ENCODE measurements at places on chromosomes 3 and 15.

GRCh38 chr3:177144922-177145321, 52.4 kb downstream of the TBL1XR1 start:
- DNase-seq = peak; percentile 71

GRCh38 chr3:17539436-17539835, 203.0 kb downstream of the TBC1D5 start:
- DNase-seq = no peak

GRCh38 chr3:51434746-51435327, 43.8 kb downstream of the RBM15B start:
- peak; percentile 65 for DNase-seq

DNA sequence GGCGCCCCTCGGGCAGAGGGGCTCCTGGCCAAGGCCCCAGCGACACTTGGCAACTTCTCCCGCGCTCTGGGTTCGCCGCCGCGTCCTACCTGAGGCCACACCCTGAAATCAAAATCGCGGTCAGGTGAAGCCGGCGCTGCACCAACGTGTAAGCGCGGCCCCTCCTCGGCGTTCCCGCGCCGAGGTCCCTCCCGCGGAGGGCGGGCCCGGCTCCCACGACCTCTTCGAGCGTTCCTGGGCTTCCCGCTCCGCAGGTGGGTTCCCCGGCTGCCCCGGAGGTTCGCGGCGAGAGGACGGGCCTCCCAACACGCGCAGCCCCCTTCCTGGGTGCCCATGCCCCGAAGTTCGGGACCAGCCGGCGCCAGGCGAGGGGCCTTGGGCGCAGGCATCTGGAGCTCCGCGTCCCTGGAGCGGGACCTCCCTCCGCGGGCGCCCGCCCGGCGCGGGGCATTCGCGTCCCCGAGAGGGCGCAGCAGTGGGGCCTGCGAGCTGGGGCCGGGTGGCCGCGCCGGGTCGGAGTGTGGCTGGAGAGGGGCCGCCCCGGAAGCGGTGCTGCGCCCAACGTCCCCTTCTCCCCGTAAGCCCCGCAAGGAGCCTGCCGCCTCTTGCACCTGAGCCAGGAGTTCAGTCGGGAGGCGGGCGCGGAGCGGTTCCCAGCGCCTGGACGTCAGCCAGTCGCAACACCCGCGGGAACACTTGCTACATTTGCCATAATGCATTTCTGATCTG, 13.7 kb downstream of the PAK6 start:
- no peak for DNase-seq

Measured in CD4-positive, alpha-beta T cell treated with Interleukin-12 subunit alpha and Interleukin-12 subunit beta, for 1 hour (primary cell).